ENCODE measurements at places on chromosomes 1 and 21.

- no peak for DNase-seq
Observed at GRCh38 chr21:45440736-45441350, 35.9 kb downstream of the COL18A1 start.

DNA sequence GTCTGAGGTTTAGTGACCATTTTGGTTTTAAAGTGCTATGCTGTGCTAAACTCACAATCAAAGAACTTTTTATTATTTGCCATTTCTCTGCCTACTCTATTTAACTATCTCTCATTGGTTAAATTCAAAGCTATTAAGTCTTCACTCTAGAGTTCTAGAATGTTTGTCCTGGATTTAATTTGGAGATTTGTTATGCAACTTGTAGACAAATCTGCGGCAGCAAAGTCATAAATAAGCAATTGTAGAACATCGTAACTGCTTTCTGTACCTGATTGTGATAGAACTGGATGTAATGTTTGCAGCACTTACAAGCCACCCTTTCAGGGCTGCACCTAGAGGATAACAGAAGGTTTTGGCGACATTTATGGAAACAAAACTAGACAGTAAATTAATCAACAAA is 566.5 kb upstream of the ADGRL2 start:
- no peak for DNase-seq

DNA sequence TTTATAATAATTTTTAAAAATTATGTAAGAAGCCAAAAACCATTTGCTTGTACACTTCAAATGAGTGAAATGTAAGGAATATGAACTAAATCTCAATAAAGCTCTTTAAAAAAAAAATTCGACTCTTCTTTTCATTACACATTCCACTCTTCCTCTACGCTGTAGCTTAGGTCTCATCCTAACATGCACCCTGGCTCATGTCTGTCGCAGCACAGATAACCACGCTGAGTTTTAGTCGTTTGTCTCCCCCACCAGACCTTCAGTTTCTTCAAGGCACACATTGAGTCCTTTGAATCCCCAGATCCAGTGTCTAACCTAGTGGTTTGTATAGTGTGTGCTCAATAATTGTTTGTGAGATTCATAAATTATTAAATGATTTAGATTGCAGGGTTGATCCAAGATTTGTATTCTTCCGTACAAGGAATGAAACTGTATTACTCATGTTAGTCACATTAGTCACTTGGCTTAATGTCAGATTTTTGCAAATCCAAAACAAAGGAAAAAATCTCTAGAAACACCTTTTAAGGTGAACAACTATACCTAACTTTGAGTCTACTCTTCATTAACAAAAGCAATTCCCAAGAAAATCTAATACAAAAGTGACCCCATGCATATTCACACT is 57.3 kb downstream of the SLC25A24 start:
- no peak for DNase-seq

DNA sequence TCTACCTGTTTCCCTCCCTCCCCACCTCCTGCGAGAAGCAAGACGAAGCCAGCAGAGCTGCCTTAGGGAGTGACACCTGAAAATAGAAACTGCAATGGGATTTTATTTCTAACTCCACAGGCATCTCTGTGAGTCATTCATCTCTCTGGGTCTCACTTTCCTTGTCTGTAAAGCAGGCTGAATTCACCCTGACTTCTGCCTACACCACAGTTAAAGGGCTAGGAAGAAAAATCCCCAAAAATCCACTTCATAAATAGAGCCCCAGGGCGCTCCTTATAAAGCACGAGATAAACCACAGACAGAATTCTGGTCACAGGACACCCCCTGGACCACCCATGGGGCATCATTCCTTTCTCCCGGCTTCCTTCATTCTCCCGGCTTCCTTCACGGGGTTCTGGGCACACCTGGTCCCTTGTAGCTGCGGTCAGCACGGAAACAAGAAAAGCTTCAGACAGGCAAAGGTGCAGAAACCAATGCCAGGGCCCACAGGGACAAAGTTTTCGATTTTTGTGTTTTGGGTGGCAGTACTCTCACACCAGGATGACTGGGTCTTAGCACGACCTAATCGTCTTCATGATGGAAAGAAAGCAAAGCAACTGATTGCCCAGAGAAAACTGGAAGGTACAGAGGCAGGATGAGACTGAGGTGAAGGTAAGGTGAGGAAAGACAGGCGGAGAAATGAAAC is 2.8 kb upstream of the H6PD start:
- DNase-seq: no peak

- DNase-seq: no peak
Observed at GRCh38 chr21:45502006-45502345, 40.3 kb downstream of the SLC19A1 start.

DNA sequence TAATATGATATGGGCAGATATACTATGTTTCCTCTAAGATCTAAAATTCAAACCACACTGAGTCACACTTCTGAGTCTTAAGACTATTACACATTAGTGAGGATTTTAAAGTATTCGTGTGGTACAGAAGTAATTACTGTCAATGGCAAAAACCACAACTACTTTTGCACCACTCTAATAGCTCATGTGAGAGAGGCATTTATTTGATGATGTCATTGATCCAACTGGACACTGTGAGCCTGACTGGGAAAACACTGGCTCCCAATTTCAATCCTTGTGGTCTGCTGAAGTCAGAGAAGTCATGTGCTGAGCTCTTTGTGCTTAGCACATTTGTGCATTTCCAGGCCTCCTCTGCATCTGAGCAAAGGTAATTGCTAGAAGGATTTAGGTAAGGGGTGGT is 377.8 kb downstream of the USH2A start:
- no peak for DNase-seq

All from NCI-H146 (cell line).